ENCODE measurements at places on chromosomes 3 and 15.

- DNase-seq = no peak
Observed at GRCh38 chr3:191770541-191770940, 309.6 kb downstream of the PYDC2 start.

GRCh38 chr15:80525853-80526252, 121.7 kb downstream of the ARNT2 start:
- DNase-seq = no peak

- no peak for DNase-seq
Observed at GRCh38 chr3:129614927-129615363, 8.5 kb upstream of the PLXND1 start.

DNA sequence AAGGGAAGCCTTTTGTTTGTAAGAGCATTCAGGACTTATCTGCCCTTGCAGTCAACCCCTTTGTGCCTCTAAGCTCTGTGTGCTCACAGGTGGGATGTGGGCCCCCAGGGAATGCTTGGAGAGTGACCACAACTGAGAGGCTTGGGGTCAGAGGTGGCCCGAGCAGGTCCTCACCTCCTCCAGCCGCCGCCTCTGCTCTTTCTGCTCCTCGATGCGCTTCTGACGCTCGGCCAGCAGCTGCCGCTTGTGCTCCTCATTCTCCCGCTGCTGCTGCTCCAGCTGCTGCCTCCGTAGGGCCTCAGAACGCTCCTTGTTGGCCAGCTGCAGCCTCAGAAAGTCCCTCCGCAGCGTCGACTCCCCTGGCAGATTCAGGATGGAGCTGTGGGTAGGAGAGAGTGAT, 130.8 kb upstream of the SLC2A2 start:
- DNase-seq = no peak

DNA sequence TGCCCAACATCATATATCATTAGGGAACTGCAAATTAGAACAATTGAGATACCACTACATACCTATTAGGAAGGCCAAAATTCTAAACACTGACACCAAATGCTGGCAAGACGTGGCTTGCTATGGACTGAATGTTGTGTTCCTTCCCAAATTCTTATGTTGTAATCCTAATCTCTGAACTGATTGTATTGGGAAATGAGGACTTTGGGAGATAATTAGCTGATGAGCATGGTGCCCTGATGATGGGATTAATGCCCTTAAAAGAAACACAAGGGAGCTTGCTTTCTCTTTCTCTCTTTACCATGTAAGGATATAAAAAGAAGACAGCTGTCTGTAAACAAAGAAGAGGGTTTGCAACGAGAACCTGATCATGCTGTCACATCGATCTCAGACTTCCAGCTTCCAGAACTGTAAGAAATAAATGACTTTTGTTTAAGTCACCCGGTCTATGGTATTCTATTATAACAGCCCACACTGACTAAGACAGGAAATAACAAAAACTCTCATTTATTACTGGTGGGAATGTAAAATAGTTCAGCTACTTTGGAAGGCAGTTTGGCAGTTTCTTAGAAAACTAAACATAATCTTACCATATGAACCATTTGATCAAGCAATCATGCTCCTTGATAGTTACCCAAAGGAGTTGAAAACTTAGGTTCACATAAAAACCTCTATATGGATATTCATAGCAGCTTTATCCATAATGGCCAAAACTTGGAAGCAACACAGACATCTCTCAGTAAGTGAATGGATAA, 458.3 kb upstream of the CBLB start:
- DNase-seq = no peak

DNA sequence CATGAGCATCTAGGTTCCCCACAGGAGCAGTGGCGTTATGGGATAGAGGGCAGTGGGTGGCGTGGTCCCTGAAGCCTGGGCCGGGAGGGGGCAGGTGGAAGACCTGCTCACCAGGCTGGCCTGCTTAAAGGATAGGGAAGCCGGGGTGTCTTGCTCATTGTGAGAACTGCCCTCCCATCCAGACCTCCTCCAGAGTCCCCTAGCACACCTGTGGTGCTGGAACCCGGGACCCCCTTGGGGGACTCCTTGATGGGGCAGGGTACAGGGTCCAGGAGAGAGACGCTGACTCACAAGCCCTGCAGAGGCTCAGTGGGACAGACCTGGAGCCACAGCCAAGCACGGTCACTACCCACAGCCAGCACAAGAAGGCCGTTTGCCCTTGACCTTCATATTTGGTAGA, 2.8 kb upstream of the RHCG start:
- no peak for DNase-seq

GRCh38 chr15:71152542-71152941, 37.3 kb downstream of the THSD4 start:
- DNase-seq = no peak

Data from endothelial cell (in vitro differentiated cells).